ENCODE measurements at places on chromosomes 2 and 18. TPM values are rescaled to one million over a fixed set of nuclear protein-coding genes. Genes with fewer than 3 reads are reported as not detected.

DNA sequence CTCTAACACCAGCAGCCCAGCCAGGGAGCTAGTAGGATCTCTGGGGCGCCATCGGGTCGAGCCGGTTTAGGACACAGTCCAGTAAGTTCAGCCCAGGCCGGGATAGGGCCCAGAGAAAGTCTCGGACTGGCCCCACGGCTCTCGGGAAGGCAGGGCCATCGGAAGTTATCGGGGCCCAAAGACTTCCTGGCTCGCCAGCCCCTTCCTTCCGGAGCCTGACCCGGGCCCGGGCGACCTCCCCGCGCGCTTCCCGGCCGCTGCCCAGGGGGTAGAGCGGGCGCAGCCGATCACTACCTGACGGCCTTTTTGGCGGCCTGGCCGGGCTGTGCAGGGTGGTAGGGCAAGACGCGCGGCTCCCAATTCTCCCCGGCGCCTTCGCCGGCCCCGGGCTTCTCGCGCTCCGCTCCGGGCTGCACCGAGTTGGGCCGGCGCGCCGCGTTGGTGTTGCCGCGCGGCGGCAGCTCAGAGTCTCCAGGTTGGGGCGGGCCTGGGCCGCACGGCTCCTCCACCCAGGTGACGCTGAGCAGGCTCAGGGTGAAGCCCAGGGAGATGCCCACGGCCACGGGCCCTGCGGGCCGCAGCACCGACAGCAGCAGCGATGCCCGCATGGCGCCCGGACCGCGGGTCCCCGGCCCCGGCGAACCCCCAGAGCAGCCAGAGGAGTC, 546 bp downstream of the CHPF start:
- no peak for DNase-seq
- H3K4me1 ChIP-seq = peaks cover 44% of the 10 kb centered on the region
- H3K27me3 ChIP-seq = peaks cover 11% of the 10 kb centered on the region
- H3K36me3 ChIP-seq = no peaks in the 10 kb centered on the region
- H3K4me3 ChIP-seq = peak overlapping the region; percentile 84
- H3K27ac ChIP-seq = peak overlapping the region; percentile 89

DNA sequence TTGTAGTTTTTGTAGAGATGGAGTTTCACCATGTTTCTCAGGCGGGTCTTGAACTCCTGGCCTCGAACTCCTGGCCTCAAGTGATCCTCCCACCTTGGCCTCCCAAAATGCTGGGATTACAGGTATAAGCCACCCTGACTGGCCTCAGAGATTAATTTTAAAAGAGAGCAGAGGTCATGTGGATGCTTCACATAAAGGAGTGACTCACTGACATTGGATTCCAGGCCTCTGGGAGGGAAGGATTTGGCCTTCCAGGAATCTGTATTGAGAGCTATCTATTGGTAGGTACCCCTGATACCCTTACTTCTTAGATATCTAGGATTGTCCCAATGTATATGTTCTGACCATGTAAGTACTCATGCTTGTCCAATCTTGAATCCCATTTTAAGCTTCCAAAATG, 138.4 kb downstream of the FAM161A start:
- H3K4me1 ChIP-seq = no peaks in the 10 kb centered on the region
- H3K27me3 ChIP-seq = no peaks in the 10 kb centered on the region
- DNase-seq = no peak
- H3K36me3 ChIP-seq = no peaks in the 10 kb centered on the region

DNA sequence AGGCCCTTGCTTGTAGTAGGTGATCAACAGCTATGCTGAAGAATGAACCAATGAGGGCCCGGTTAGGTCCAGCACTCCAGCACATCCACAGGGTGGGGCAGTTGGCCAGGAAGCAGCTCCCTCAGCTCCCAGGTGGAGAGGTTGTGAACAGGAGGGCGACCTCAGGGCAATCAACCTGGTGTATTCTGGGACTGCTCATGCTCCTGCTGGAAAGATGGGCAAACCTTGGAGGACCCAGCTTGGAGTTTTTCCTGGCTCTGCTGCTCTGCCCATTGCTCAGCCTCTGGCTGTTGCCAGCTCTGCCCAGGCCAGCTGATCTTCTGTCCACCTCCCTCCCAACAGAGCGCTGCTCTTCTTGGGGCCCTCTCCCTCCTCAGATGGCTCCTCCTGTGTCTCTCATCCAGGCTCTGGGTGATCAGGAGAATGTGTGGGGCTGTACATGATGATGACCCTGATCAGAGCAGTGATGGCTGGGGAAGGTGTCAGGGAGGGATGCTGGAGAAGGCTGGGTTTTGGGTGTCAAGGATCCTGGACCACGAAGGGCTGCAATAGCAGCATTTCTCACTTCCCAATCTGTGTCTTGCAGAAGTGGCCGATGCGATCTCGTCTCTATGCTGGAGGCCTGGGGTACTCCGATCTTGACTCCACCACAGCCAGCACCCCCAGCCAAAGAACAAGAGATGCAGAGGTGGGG, 3.4 kb downstream of the TCF23 start:
- H3K4me1 ChIP-seq = no peaks in the 10 kb centered on the region
- no peaks in the 10 kb centered on the region for H3K36me3 ChIP-seq
- no peak overlapping the region for H3K4me3 ChIP-seq
- DNase-seq = no peak

DNA sequence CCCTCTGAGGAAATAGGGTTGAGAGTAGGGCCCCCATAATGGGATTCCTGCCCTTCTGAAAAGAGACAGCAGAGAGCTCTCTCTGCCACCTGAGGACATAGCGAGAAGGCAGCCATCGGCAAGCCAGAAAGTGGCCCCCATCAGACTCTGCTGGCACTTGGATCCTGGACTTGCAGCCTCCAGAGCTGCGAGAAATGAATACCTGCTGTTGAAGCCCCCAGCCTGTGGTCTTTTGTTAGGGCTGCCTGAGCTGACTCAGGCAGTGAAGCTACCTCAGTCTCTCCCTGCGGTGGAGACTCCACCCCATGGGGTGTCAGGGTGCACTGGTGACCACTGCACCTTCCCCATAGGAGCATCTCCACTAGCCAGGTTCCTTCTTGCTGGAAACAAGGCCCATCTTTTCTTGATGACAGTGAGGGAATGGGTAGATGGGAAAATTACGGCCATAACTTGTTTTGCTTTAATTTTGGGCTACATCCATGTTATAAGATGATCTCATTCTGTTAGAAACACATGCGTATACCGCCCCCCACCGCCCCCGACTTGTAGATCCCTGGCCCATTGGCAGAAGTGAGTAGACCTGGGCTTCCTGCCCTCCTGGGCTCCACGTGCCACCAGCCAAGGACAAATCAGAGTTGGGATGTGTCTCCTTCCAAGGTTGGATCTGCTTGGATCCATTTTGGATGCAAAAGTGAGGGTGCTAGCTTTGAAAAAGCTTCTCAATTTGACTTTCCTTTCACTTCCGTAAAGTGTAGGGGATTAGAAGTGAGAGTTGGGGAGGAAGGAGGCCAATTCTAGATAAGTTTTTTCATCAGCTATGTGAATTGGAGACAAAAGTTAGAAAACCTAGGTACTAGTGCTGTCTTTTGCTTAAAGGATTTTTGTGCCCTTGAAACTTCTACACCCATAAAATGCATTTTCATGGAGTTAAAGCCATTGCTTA, 42.9 kb downstream of the NCK2 start:
- H3K36me3 ChIP-seq = no peaks in the 10 kb centered on the region
- peaks cover 39% of the 10 kb centered on the region for H3K4me1 ChIP-seq
- H3K4me3 ChIP-seq = no peak overlapping the region
- H3K27me3 ChIP-seq = no peaks in the 10 kb centered on the region
- no peak for DNase-seq
- no peak overlapping the region for H3K27ac ChIP-seq

- H3K4me1 ChIP-seq = peaks cover 52% of the 10 kb centered on the region
- peak; percentile 45 for DNase-seq
- H3K36me3 ChIP-seq = no peaks in the 10 kb centered on the region
- H3K27ac ChIP-seq = no peak overlapping the region
- peaks cover 41% of the 10 kb centered on the region for H3K27me3 ChIP-seq
Measured at GRCh38 chr2:219521066-219521880, 7.0 kb downstream of the ASIC4 start.

DNA sequence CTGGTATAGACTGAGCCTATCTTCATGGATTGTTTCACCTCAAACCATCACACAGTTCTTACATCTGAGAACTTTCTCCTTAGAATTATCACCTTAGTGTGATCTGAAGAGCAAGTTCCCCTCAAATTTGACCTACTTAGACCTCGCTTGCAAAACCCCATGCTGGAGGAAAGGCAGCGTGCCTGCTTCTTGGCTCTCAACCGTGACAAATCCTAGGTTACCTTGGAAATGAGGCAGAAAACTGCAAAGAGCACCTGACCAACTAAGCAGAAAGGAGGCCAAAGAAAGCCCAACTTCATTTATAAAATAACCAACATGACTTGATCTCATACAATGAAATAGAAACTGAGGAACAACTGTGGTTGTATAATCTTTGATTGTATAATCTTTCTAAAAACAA, 146.4 kb downstream of the RAB3GAP1 start:
- H3K27ac ChIP-seq = no peak overlapping the region
- DNase-seq = no peak
- H3K4me3 ChIP-seq = no peak overlapping the region
- H3K36me3 ChIP-seq = peaks cover 4% of the 10 kb centered on the region

- H3K27ac ChIP-seq = no peak overlapping the region
- H3K27me3 ChIP-seq = no peaks in the 10 kb centered on the region
- no peaks in the 10 kb centered on the region for H3K4me1 ChIP-seq
- H3K36me3 ChIP-seq = peaks cover 4% of the 10 kb centered on the region
- no peak for DNase-seq
- no peak overlapping the region for H3K4me3 ChIP-seq
Measured at GRCh38 chr18:13623348-13623747, 103.0 kb downstream of the FAM210A start.

DNA sequence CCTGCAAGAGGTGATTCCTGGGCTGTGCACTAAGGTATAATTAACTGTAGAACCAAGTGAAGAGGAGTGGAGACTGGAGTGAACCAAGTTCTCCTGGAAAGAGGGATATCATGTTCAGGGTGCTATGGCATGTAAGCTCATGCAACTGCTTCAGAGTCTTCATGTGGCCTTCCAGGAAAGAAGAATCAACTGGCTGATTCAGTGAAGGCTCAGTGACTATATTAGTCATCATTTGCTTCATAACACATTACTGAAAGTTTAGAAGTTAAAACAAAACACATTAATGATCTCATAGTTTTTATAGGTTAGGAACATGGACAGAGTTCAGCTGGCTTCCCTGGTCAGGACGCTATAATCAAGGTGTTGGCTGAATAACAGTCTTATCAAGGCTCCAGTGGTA, 1200.8 kb upstream of the GYPC start:
- H3K4me1 ChIP-seq = no peaks in the 10 kb centered on the region
- H3K27ac ChIP-seq = no peak overlapping the region
- no peaks in the 10 kb centered on the region for H3K36me3 ChIP-seq
- no peak for DNase-seq
- no peaks in the 10 kb centered on the region for H3K27me3 ChIP-seq

DNA sequence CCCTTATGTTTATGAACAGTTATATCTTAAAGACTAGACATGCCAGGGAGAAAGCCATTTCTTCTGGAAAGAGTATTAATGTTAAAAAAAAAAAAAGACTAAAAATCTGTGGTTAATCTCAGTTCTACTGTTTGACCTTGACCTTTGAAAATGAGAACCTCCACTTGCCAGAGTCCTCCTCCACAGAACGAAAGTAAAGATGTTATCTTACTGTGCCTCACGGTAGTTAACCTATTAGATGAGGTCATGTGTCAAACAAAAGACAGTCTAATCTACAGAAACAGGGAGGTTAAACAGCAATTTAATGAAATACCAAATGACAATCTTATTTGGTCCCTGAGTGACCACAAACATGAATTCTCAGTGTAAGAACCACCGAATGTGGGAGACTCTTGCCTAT, 51.2 kb downstream of the SLC14A2 start:
- H3K27me3 ChIP-seq = no peaks in the 10 kb centered on the region
- H3K27ac ChIP-seq = peak overlapping the region; percentile 9
- no peak overlapping the region for H3K4me3 ChIP-seq
- DNase-seq = no peak
- no peaks in the 10 kb centered on the region for H3K4me1 ChIP-seq
- no peaks in the 10 kb centered on the region for H3K36me3 ChIP-seq

DNA sequence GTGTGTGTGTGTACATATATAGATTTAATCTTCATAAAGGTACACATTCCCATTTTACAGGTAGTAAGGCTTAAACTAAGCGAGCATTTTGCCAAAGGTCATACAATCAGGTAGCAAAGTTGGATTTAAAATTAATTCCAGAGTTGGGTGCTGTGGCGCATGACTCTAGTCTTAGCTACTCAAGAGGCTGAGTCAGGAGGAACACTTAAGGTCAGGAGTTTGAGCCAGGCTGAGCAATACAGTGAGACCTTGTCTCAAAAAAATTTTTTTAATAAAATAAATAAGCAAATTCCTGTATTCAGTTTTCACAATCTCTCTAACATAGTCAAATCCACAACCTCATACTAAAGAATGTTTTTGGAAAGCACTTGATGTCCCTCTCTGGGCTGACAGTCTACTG, 111.5 kb upstream of the LDLRAD4 start:
- H3K4me1 ChIP-seq = no peaks in the 10 kb centered on the region
- H3K27ac ChIP-seq = no peak overlapping the region
- H3K36me3 ChIP-seq = no peaks in the 10 kb centered on the region
- DNase-seq = no peak
- H3K27me3 ChIP-seq = no peaks in the 10 kb centered on the region

DNA sequence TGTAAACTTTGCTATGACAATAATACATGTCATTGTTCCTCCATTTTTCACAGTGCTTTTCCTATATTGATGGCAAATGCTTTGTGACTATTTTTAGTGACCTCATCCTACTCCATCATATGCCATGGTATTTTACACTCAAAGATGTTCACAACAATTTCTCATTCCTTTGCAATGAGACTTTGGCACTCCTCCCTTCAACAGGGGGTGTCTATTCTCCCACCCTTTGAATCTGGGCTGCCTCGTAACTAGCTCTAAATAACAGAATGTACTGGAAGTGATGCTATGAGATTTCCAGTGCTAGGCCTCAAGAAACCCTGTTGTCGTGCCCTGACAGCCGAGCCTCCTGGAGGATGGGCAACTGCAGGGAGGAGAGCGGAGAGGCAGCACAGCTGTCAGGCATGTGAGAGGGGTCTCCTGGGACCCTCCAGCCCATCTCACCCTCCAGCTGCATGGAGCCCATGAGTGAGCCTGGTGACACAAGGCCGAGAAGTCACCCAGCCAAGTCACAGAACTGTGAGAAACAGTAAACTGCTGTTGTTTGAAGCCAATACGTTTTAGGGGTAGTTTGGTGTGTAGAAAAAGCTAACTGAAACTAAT, 103.1 kb upstream of the APCDD1 start:
- peaks cover 13% of the 10 kb centered on the region for H3K4me1 ChIP-seq
- peak overlapping the region; percentile 20 for H3K27ac ChIP-seq
- H3K4me3 ChIP-seq = no peak overlapping the region
- DNase-seq = no peak
- H3K36me3 ChIP-seq = no peaks in the 10 kb centered on the region

DNA sequence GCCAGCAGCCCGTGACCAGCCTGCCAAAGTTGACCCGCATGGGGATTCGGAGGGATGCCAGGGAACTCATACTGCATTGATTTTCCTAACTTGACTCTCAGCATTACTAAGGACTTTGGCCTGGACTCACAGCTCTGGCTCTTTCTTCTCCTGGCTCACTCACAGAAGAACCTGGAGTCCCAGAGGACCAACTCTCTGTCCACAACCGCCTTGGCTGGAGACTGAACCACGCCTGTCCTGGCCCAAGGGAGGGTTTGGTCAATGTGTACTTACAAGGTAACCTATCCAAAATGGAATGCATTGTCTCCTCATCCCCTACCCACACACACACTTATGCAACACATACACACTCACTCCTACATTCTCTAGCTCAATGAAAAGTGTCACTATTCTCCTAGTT, 135.6 kb upstream of the KLHL29 start:
- H3K27ac ChIP-seq = no peak overlapping the region
- no peaks in the 10 kb centered on the region for H3K36me3 ChIP-seq
- no peak overlapping the region for H3K4me3 ChIP-seq
- peak; percentile 29 for DNase-seq

Gene ASNSD1
- 31.7 TPM for total RNA-seq

Gene GCG
- not detected for total RNA-seq

Gene TRABD2A
- total RNA-seq = 0.47 TPM

Gene PROKR1
- not detected for total RNA-seq

All from heart right ventricle (tissue), 16 donors.